ENCODE measurements at places on chromosomes 5 and 9.

GRCh38 chr5:65032250-65032649 is 263.5 kb downstream of the CWC27 start:
- no peak for DNase-seq

DNA sequence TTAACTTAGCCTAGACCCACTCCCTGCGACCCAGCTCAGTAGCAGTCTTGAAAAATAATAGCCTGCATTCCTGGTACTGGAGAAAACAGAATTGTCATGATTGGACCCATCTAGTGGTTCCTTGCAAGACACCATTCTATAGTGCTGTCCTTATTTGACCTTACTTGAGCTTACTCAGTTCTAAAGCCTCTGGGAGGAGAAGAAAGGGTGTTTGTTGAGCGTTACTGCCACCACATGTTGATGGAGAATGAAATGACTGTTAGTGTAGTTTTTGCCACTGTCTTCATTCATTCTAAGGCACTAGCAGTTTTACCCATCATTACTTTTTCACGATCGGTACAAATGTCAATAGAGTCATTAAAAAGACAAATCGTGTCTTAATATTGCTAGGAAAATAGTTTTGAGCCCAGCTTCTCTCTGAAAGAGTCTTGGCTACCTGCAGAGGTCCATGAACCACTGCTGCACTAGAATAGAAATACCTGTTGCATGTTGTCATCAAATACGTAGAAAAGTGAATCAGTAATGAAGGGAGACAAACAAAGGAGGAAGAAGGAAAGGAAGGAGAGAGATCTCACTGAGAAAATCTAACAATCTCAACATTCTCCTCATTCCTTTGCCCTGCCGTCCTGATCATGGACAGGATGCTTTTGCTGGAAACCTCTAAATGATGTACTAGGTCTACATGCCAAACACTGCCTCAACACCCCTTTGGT is 96.0 kb downstream of the LIX1 start:
- no peak for DNase-seq

- no peak for DNase-seq
Measured at GRCh38 chr9:73845539-73845938, 651.6 kb upstream of the RORB start.

GRCh38 chr9:132857031-132857430 is 21.1 kb downstream of the AK8 start:
- DNase-seq, result no peak

- DNase-seq, result no peak
Measured at GRCh38 chr9:101371813-101372212, 13.0 kb downstream of the BAAT start.

All from T-helper 17 cell (primary cell).